H7 (cell line): ENCODE measurements at places on chromosomes 7 and 10. TPM values are rescaled to one million over a fixed set of nuclear protein-coding genes. Genes with fewer than 3 reads are reported as not detected.

Gene PTPN20
- total RNA-seq, result not detected in 2 replicates

DNA sequence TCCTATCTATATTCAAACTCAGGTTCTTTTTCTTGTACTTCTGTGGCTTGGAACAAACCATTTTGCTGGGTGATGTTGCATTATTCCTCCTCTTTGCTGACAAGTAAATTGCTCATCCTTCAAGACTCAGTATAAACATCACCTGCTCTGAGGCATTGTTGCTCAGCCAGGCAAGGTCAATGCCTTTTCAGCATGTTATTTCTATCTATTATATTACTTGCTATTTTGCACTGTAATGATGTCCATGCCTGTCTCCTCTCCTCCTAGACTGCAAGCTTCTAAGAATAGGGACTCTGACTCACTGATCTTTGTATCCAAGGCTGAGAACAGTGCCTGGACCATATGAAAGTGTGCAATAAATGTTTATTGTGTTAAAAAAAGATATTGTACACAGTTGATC is 293.8 kb downstream of the RNLS start:
- DNase-seq, result no peak

Gene GIMAP1
- total RNA-seq, result not detected in 2 replicates

- no peak for DNase-seq
Measured at GRCh38 chr10:77383861-77384553, 253.6 kb downstream of the KCNMA1 start.

DNA sequence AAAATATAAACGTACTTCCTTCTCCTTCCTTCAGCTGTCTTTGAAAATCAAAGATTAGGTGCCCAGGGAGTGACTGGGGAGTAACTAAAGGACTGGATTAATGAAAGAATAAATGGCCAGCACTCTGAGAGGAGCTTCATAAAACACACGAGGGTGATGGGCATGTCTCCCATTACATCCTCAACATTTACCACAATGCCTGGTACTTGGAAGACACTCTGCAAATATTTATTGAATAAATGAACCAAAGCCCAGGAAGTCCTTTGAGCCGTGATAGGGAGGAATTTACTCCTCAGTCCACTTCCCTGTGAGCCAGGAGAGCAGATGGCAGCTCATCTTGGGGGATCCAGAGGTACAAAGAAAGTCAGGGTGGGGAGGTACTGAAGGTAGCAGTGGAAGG is 96.3 kb downstream of the RAB11FIP2 start:
- no peak for DNase-seq

DNA sequence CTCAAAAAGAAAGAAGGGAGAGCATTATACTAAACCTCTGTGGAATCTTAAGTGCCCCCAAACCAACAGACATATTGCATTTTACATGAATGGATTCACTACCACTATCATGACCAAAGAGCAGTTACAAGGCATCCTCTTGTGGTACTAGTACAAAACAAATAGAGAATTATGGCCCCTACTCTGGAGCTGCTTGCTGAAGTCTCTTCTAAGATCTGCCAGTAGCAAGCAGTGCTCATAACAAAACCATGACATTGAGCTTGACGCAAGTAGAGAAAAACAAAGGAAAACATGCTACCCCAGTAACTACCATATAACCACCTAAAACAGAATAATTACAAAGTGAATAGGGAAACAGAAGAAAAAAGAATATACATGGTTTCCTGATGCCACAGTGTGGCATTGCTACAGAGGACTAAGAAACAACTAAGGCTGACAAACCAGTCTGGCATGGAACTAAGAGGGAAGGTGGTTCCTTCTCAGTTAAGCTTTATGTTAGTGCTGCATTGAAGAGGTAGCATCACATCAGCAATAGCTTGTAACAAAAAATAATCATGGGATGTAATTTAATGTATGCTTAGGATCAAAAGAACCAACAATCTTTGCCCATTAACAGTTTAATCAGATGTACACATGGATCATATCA is 150.2 kb upstream of the AGR3 start:
- no peak for DNase-seq

GRCh38 chr7:15487896-15488295 is 73.9 kb downstream of the AGMO start:
- no peak for DNase-seq

Gene VWC2
- total RNA-seq, result 0.28 and 0.59 TPM in 2 replicates

DNA sequence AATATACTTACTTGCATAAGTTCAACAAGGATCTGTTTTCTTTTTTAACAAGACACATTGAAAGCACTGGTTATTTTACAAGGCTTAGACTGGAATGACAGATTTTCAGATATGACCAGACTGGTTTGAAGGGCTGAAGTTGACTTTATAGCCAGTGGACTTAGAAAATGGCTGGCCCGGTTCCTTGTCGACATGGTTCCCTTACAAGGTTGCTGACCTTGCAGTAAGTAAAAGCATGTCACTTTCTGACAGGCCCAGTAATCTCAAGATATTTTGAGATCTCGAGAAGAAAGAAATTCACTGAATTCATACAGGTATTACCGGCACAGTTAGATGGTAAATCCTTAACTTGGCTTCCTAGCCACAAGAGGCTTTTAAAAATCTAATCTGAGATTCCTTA is 136.5 kb downstream of the COBL start:
- no peak for DNase-seq

- no peak for DNase-seq
Measured at GRCh38 chr10:123886292-123886691, 5.3 kb downstream of the CPXM2 start.

GRCh38 chr10:3222626-3223025 is 50.0 kb upstream of the PITRM1 start:
- no peak for DNase-seq

DNA sequence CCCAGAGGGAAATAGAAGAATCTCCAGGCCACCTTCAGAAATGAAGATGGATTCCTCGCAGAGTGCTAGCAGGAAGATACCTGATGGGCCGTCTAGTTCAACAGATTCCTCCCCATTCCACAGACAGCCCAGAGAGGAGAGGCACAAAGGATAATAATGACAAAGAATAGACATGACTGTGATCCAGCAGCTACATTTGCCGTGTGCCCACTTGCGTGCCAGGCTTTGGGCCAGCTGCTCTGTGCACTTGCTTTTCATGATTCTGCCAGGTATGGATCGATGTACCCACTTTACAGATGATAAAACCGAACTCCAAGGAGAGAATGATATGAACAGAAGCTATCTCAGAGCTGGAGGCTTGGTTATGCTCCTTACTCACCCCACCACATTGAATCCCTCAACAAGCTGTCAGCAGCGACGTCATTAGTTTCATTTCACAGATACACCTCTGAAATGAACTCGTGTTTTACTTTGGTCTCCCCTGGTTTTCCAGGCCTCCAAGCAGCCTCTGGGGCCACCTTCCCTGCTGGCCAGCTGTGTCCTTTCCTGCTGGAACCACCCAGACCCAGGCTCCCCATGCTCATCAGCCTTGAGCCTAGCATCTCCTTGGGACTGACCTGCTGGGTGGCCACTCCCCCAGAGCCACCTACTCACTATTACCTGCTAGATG is 11.9 kb upstream of the WDFY4 start:
- DNase-seq, result no peak

Gene GPR141
- not detected in 2 replicates for total RNA-seq

Gene TRIM73
- total RNA-seq, result 1.4 and 5.7 TPM in 2 replicates

DNA sequence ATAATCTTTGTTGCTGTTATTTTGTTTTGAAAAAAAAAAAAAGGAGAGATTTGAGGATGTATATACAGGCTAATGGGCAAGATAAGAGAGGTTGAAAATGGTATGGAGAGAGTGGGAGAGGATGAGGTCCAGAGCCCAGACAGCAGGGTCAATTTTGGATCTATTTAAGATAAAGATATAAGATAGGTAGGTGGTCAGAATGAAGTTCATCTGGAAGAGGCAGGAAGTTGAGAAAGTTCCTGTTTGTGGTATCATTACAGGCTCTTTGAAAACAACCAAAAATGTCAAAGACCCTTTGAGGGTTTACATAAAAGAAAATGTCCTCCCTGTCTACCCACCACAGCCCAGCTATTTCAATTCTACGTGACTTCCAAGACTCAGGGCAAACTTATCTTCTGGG is 7.5 kb downstream of the CEP41 start:
- no peak for DNase-seq

Gene CRTAC1
- 0.03 and 0.63 TPM in 2 replicates for total RNA-seq

Gene PAX2
- total RNA-seq, result 0.10 TPM in 1 of 2 replicates, not detected in the other

Gene SLC26A5
- total RNA-seq, result not detected in 2 replicates

DNA sequence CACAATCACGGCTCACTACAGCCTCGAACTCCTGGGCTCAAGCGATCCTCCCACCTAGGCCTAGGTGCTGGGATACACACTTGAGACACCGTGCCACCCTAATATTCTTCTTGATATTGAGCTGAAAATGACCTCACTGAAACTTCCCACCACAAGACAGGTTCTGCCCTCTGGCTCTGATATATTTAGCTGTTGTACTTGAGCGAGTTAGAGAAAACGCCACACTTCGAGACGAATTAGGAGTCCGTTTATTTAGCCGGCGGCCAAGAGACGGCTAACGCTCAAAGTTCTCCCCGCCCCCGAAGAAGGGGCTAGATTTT is 17.9 kb downstream of the ZC3HAV1 start:
- no peak for DNase-seq

Gene WNT2
- not detected in 2 replicates for total RNA-seq

DNA sequence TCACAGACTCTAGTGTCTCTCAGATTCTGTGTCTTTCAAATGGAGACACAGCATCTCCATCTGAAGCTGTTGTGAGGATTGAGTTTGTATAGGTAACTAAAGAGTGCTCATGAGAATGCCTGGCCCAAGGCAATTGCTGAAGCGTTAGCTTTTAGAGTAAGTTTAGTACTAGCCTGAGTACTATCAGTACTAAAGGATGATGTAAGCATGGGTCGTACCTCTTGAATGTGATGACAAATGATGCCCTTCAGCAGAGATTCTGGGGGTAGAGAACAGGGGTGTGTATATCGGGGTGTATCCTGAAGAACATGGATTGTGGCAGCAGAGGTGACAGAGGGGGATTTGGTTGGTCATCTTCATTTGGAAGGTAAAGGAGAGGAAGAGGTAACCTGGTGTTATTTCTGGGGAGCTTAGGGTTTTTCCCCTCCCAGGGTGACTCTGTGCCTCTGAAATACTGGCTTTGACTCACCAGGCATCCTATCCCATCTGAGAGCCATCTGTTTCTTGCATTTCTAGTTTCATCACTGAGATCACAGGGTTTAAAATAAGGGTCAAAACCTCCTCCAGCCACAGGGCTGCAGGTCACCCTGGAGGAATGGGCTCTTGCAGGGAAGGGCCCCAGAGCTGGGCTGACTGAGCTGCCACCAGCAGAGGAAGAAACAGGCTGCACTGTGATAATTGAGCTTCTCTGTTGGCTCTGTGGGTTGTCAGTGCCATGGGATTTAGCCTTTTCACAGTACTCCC is 756.0 kb downstream of the KCNMA1 start:
- DNase-seq, result no peak

DNA sequence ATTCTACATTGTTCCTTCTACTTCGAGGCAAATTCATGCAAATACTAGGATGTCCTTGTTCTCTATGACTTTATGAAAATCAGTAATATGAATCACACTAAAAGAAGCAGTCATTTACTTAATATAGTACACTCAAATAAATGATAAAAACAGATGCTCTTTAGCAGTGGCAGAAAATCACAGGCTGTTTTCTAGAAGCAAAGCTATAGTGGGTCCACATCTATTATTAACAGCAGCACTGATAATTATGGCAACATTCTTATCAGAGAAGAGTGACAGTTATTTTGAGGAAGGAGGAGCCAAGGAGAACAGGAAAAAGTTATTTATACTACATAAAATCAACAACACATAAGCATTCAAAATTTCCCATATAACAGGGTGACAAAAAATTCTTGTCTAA is 16.5 kb downstream of the KIF5B start:
- DNase-seq, result no peak

DNA sequence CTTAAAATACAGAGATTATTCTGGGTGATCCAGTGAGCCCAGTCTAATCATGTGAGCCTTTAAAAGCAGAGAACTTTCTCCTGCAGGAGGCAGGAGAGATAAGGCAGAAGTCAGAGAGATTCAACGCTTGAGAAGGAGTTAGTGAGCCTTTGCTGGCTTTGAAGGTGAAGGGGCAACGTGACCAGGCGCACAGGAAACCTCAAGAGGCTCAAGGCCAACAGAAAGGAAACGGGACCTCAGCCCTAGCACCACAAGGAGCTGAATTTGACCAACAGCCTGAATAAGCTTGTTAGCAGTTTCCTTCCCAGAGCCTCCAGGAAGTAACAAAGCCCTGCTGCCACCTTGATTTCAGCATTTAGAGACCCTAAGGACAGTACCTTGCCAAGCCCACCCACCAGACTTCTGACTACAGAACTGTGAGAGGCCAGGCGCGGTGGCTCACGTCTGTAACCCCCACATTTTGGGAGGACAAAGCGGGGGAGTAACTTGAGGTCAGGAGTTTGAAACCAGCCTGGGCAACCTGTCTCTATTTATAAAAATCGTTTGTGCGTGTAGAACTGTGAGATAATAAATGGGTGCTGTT is 87.3 kb upstream of the KAT6B start:
- no peak for DNase-seq

DNA sequence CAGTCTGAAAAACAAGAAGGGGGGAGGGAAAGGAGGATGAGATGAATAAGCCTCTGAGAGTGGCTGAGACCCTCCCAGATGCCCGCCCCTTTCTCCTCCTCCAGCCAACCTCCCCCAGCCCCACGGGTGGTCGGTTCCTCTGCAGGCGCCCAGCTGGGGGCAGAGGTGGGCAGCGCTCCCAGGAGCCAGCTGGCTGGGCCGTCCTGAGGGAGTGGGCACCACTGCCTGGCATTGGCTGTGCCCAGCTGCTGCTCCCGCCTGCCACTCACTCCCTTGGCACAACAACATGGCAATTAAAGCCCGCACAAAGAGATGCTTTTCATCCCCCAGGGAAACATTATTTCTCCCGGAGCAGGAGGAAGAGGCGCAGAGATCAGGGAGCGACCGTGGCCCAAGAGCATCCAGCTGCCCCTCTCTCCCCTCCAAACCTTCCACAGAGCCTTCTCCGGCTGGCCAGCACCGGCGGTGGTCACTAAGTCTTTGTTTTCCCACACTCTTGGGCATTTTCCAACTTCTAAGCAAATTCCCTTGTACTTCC is 107.2 kb downstream of the SPDYE5 start:
- DNase-seq, result peak; percentile 94

Gene GBX1
- 0.62 TPM in 1 of 2 replicates, not detected in the other for total RNA-seq

GRCh38 chr7:96794063-96794462 is 84.4 kb upstream of the SEM1 start:
- DNase-seq, result no peak

DNA sequence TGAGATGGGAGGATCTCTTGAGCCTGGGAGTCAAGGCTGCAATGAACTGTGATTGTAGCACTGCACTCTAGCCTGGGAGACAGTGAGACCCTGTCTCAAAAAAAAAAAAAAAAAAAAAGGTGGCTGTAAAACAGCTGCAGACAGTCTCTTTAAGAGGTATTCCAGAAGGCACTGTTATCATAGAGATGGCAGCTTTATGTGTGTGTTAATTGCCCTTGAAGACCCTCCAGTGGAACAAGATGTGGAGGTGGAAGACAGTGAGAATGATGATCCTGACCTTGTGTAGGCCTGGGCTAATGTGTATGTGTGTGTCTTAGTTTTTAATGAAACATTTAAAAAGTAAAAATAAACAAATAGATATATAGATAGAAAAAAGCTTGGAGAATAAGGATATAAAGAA is 66.0 kb downstream of the ZNF487 start:
- no peak for DNase-seq
